Mesendoderm (in vitro differentiated cells): ENCODE measurements at places on chromosomes 12 and 14.

- peak; percentile 61 for DNase-seq
Measured at GRCh38 chr14:75554482-75554881, 23.9 kb upstream of the FLVCR2 start.

GRCh38 chr14:74610866-74611649 is 979 bp downstream of the LTBP2 start:
- peak; percentile 36 for DNase-seq

GRCh38 chr12:34363050-34363673 is 340.9 kb downstream of the ALG10 start:
- no peak for DNase-seq

- DNase-seq, result no peak
Measured at GRCh38 chr12:75260316-75260715, 50.7 kb upstream of the KCNC2 start.

DNA sequence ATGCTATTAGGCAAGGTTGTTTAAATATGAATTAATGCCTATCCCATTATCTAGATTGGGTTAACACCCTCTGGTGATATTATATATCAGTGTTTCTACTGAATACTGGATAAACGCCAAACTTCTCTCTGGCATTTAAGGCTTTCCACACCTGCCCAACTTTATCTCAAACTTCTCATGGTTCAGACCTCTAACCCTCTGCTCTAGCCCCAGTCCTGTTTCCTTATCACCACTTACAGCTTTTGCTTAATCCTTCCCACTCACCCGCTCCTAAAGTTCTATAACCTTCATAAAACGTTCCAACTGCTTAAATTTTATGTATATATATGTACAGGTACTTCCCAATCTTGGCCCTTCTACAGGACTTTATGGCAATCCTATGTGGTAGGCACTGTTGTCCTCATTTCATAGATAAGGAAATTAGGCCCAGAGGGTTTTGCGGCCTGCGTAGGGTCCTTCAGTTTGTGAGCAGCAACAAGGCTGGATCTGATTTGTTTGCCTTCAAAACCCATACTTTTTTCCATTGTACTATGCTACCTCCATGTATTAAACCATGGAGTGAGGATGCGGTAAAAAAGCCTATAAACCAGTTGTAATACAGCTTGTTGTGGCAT is 1.2 kb downstream of the LPCAT3 start:
- DNase-seq, result peak; percentile 41

DNA sequence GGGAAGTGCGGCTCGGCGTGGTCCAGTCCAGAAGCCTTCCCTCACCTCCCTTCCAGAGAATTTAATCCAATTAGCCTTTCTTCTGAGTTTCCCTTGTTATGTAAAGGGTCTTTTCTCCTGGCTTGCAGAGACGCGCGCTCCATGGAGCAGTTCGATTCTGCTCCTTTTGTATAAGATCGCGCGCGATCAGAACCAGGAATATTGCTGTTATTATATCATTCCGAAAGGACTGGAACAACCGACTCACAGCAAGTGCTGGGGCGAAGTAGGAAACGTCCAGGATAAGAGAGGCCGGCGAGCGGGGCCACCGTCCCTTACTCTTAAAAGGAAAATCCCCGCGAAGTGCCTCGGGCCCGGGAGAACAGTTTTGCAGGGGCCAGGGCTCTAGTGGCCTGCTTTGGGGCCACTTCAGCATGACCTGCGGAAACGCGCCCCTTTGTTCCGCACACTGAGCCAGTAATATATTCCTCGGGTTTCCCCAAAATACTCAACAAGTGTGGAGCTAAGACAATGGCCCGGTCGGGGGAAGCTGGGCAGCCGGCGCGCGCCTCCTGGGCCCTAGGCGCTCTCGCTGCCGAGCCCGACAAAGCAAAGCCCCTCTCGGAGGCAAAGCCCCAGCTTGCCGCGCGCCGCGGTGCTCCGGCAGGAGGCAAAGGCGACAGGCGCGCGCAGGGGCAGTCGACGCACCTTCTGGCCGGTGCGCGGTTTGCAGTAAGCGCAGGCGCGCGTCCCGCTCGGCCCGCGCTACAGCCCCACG is 2.9 kb downstream of the RFX4 start:
- DNase-seq, result peak; percentile 77

DNA sequence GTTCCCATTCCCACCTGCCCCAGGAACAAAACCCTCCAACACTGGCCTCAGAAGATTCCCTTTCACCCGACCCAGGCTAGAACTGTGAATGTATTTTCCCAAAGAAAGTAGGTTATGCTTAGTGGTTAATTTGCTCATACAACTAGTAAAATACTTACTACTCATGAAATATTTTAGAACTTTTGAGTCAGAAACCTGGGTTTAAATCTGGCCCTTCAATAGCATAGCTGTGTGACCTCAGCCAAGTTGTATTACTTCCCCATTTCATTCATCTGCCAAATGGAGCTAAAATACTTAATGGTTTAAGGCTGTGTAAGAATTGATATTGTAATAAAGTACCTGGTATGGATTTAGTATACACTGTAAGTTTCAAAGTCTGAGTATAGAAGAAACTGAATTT is 69.1 kb upstream of the DNM1L start:
- DNase-seq, result no peak

- DNase-seq, result peak; percentile 75
Measured at GRCh38 chr14:49464885-49465284, 121.3 kb downstream of the RPS29 start.
